ENCODE measurements at places on chromosomes 6 and 20.

GRCh38 chr20:1700990-1701389, 43.4 kb upstream of the SIRPG start:
- no peak for DNase-seq

GRCh38 chr20:24745206-24745605, 203.9 kb upstream of the CST7 start:
- no peak for DNase-seq

- no peak for DNase-seq
These were observed 50.8 kb upstream of the BACH2 start for GRCh38 chr6:90347411-90347851.

DNA sequence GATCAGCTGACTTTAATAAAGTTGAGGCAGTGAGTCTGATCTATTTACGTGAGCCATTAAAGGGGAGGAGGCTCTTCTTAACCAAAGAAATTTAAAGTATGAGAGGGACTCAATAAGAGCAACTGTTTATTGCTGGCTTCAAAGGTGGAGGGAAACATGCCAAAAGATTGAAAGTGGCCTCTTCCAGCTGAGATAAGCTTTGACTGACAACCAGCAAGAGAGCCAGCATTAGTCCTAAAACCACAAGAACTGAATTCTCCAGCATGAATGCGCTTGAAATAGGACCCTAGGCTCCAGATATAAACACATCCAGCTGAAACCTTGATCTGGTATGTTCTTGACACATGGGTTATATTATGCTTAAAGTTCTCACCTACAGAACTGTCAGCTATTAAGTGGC, 123.1 kb upstream of the GJE1 start:
- DNase-seq: no peak

DNA sequence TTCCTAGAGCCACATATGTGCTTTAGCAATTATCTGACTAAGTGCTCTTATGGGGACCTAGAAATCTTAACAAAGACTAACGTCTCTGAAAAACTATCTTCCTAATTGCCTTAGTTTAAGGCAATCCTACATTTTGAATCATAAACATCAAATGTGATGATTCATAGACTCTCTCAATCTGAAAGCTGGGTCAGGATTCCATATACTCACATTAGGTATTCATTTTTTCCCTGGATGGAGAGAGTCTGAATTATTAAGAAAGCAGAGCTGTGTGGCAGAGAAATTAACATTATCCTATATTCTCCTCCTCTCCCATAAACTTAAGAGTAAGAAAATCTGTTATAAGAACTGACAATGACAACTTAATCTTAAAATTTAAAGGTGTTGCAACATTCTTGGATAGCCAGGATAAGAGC, 1.6 kb upstream of the PRL start:
- DNase-seq: no peak

GRCh38 chr20:37729909-37730308, 36.1 kb downstream of the CTNNBL1 start:
- no peak for DNase-seq

DNA sequence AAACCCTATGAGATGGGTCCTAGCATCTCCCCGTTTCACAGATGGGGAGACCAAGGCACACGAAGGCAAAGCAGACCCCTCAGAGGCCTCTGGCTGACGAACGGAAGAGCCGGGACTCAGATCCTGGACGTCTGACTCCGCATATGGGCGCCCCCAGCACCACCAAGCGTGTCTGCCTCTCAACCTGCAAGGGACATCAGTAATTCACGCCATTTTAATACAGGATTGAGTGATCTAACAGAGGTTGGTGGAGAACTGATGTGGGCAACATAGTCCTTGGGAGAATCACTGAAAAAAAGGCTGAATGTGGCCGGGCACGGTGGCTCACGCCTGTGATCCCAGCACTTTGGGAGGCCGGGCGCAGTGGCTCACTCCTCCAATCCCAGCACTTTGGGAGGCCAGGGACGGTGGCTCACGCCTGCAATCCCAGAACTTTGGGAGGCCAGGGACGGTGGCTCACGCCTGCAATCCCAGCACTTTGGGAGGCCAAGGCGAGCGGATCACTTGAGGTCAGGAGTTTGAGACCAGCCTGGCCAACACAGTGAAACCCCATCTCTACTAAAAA, 206.6 kb downstream of the DLL1 start:
- DNase-seq: no peak

DNA sequence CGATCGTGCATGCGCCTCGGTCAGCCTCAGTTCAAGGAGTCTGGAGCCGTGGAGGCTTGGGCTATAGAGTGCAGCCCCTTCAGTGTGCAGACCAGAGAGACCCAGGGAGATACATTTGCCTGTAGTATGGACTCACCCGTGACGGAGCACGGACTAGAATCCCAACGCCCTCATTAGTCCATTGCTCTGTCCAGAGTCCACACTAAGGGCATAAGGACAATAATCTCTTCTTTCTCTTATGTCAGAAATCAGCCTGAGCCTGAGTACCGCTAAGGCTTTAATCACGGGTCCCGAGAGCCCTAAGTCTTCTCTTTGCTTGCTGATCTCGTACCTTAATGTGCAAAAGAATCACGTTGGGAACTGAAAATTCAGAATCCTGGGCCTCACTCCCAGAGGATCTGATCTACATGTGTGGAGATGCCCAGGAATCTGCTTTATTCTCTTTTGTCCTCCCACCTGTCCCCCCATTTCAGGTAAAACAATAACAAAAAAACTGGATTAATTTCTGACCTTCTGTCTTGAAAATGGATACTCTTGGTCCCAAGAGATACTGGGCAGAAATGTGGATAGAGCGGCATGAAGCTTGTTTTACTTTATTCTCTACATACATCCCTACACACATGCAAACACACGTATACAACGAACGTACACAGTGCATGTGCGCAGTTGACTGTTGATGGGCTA, 671 bp downstream of the BPHL start:
- DNase-seq: no peak

DNA sequence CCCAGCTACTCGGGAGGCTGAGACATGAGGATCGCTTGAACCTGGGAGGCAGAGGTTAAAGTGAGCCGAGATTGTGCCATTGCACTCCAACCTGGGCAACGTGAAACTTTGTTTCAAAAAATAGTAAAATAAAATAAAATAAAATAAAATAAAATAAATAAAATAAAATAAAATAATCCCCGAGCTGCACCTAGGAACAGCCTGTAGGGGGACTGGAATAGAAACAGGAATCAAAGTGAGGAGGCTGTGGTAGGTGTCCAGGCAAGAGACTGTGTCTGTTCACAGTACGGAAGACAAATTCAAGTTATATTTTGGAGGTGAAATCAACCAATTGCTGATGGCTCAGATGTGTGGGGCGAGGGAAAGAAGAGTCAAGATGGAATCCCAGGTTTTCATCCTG, 86.2 kb downstream of the KCNB1 start:
- no peak for DNase-seq

GRCh38 chr20:1842281-1842680, 52.9 kb upstream of the SIRPA start:
- no peak for DNase-seq

DNA sequence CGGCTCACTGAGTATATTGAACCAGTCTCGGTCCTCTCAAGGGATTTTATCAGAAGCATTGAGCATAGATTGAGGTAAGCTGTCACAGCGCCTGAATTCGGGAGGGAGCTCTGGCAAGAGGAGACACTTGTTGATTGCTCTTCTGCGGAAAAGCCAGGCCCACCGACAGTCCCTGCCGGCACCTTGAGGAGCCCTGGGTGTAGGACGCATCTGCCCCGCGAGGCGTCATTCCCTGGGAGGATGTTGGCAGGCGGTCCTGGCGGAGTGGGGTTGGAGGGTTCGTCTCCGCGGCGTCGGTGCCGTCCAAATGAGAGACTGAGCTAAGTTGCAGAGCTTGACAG, 843 bp downstream of the FBXO9 start:
- no peak for DNase-seq

DNA sequence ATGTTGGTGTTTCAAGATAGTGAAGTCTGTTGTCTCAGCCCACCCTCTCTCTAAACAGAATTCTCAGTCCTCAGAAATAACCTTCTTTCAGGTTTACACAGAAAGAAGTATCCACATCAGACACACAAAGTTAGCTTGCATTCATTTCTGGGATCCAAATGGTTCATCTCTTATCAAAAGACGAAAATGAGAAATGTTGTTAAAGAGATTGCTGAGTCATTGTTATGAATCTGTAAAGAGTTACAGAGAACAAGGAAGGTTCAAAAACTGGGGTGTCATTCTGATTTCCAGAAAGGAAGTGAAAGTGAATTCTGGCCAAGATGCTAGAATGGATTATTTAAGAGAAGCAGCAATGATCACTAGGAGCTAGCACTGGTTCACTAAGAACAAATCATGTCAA, 90.5 kb upstream of the ATXN1 start:
- DNase-seq: no peak

- DNase-seq: no peak
These were observed 252.9 kb upstream of the TAB2 start for GRCh38 chr6:149064660-149065015.

DNA sequence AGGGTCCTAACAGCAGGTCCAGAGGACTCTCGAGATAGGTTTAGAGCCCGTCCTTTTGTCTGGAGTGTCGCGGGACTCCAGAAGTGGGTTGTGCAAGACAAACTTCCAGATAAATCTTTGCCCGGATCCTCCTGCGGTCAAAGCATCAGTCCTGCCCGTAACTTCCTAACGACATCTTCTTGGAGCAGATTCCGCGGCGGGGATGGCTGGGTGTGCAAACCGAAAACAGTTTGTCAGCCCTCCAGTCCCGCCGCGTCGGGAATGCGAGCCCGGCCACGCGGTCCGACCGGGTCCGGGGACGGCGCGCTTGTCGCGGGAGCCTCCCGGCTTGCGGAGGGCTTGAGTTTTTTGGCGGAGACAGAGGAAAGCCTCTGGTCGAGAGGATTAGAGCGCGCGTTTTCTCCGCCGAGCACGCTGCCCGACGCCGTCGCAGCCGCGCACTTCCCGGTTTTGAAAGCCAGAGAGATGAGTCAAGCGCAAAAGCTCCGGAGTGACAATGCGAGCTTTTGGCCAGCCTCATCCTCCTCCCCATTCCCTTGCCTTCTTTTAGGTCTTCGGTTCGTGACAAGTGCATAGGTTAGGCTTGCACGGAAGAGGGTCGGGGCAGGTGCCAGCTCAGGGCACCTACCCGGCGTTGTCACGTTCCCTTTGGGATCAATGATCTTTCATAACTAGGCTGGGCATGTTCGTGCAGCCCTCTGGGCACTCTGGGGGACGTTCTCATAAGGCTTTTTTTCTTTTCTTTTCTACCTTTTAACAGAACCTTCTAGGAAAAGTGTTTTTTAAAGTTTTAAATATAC, 91.3 kb upstream of the PRDM1 start:
- no peak for DNase-seq

GRCh38 chr20:64101731-64102621, 5.4 kb downstream of the NPBWR2 start:
- DNase-seq: no peak

DNA sequence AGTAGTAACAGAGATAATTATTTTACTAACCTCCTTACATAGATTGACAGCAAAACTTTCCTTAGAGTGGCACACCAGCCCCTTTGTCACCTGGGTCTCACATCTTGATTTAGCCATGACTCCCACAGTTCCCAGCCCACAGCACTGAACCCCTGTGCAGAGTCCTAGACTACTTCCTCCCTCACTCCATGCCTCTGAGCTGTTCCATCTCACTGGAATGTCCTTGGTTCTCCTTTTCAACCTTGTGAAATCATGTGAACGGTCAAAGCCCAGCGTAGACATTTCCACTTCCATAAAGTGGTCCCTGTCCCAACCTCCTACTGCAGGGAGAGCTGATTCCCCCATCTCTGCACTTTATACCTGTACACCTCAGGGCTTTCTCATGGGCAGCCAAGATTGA, 19.7 kb downstream of the CGA start:
- no peak for DNase-seq

- DNase-seq: no peak
These were observed 293.0 kb downstream of the PHF3 start for GRCh38 chr6:63928613-63929012.

GRCh38 chr6:95576218-95576997, 927 bp upstream of the MANEA start:
- no peak for DNase-seq

GRCh38 chr6:13099771-13100170, 228.6 kb downstream of the TBC1D7 start:
- DNase-seq: no peak

DNA sequence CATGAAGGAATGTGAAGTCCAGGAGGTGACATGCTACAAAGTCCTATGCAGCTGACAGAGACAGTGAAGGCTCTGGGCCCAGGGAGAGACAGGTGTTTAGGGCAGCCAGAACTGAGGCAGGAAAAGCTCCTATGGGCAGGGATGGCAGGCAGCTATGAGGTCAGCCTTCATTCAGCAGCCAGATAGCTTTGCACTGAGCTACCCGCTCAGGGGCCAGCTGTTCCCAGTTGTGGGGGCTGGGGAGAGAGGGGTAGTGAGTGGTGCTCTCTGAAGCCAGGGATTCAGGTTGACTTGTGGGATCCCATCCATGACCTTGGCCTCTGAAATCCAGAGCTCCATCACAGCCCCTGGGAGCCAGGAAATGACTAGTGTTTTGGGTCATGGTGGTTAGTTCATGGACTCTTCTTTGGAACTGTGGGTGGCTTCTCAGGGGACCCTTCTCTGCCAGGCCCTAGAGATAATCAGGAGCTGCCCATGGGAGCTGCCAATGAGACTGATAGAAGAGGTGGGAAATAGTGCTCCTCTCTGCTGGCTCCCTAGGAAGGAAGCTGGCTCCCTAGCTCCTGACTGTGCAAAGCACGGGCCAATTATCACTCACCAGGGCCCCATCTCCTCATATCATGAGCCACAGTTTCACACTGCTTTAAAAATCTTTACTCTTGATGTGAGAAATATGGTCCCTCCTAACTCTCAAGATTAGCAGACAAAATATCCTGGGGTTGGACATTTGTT, 127.7 kb downstream of the VEGFA start:
- no peak for DNase-seq

- DNase-seq: no peak
These were observed 175.7 kb downstream of the DLL1 start for GRCh38 chr6:170114956-170115855.

DNA sequence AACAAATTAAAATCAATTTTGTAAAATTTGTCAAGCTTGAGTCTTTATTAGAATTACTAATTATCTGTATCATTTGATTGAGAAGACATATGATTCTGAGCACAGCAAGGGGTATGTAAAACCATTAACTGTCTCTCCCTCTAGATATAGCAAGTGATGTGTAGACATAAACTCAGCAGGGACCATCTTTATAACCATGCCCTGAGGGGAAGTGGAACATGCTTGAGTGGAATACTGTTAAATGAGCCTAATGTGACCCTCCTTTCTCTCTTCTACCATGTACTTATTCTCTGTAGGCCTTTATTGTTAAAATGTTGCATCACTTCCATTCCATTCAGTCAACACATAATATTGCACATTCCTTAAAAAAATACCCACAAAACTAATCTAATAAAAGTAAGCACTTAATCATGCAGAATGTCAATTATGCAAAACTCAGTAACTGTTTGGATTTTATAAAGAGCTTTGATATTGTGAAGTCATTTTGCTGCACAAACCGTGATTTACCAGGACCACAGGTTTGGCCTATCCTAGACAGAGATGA, 896.6 kb upstream of the MANEA start:
- DNase-seq: no peak

All from activated CD8-positive, alpha-beta memory T cell treated with anti-CD3 and anti-CD28 coated beads for 4 hours (primary cell).